ENCODE measurements at places on chromosomes 3 and 15. TPM values are rescaled to one million over a fixed set of nuclear protein-coding genes. Genes with fewer than 3 reads are reported as not detected.

The GOLGA8J gene
- 2.5 TPM for polyA plus RNA-seq

The SCN11A gene
- 0.81 TPM for polyA plus RNA-seq

The SLC28A1 gene
- polyA plus RNA-seq: 0.13 TPM

The ATP11B gene
- polyA plus RNA-seq: 28.2 TPM

The TMEM45A gene
- polyA plus RNA-seq: 20.4 TPM

The C2CD4A gene
- 0.86 TPM for polyA plus RNA-seq

The FAM3D gene
- polyA plus RNA-seq: not detected

The GOLGA8R gene
- polyA plus RNA-seq: 8.1 TPM

The RNF168 gene
- polyA plus RNA-seq: 13.2 TPM

The CPNE9 gene
- polyA plus RNA-seq: 6.1 TPM

The TCTA gene
- 33.5 TPM for polyA plus RNA-seq

The CYP1A2 gene
- polyA plus RNA-seq: 0.29 TPM

The DUOXA1 gene
- polyA plus RNA-seq: not detected

Measured in spinal cord (tissue), 10 donors.